ENCODE measurements at places on chromosomes 16 and 17.

DNA sequence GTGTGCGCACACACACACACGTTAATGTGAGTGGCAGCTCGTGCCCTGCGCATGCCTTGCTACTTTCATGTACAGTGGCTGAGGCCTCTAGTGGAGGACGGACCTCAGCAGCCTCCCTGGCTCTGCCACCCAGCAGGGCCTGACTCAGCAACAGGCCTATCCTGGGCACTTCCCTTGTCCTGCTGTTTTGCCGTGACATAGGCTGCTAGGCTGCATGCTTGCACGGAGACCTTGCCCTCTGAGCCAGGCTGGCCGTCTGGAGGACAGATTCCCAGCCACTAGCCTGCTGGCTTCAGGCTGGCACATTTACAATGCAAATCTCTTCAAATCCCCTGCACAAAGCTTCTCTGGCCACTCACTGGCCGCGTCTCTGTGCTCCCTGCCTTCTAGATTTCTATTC lies 9.5 kb downstream of the RNF213 start:
- no peak for DNase-seq

DNA sequence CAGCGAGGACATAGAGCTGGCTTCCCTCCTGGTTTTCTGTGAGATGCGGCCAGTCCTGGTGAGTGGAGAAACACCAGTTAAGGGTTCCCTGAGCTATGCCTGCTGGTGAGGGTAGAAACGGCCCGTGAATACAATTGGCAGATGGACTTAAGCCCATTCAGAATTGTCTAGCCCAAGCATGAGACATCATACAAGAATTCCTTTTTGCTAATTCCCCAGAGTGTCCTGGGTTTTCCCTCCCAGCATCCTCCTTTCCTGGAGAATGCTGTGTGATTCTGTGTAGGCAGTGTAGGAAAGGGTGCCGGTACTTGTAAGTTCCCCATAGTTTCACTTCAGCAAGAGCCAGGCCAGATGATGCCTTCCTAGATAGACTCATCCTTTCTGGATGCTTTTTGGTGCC lies 65.1 kb downstream of the SDR42E1 start:
- no peak for DNase-seq

GRCh38 chr17:81256616-81257015 lies 17.5 kb downstream of the NDUFAF8 start:
- DNase-seq, result no peak

GRCh38 chr17:3573246-3574100 lies 15.9 kb upstream of the TRPV3 start:
- DNase-seq, result no peak

DNA sequence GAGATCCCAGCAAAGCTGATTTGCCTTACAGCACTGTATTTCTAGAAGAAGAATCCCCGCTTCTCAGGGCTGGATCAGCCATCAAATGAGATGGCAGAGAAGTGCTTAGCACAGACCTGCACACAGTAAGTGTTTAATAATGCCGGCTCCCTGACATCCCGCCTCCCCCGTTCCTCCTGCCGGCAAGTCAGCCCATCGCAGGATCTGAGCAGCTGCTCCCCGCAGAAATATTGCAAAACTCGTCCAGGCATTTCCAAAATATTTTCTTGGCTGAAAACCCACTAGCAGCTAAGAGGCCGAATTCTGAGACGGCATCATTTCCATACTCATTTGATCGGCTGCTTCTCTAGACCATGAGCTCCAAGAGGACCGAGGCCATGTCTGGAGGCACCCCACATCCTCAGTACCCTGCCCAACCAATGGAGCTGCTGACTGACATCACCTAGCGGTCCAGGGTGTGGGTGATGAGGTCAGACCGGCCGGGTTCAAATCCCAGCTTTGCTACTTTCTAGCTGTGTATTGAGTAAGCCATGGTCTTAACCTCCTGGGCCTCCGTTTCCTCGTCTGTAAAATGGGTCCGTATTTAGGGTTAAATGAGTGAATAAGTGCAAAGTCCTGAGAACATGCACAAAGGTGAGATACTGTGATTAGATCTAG lies 251.5 kb downstream of the KATNIP start:
- DNase-seq, result no peak

GRCh38 chr17:80261159-80261894 lies 675 bp downstream of the RNF213 start:
- DNase-seq, result peak; percentile 78

DNA sequence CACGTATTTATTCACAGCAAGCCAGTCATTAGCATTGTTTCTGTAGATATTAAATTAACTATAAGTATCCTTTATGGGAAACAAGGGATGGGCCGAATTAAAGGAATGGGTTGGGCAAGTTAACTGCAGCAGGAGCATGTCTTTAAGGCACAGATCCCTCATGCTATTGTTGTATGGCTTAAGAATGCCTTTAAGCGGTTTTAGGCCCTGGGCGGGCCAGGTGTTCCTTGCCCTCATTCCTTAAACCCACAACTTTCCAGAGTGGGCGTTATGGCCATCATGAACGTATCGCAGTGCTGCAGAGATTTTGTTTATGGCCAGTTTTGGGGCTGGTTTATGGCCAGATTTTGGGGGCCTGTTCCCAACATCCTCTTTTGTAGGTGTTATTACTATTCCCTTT lies 9.1 kb downstream of the PHKB start:
- no peak for DNase-seq

GRCh38 chr17:60168654-60169053 lies 18.9 kb downstream of the CA4 start:
- no peak for DNase-seq

DNA sequence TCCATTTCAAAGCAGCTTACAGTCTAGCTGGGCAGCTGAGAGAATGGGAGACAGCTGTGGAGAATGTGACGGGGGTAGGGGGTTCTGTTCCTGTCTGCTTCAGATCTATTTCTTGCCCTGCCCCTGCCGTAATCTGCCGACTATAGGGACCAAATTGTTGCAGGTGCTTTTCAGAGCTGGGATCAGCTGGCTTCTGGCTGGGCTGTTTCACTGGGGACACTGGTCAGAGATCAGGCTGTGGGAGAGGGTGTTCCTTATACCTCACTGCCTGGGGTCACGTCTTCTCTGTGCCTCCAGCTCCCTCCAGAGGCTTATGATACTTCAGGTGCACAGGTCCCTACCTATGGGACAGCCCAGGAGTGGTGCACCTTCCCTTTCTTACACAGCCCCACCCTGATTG lies 514.9 kb upstream of the GOT2 start:
- DNase-seq, result no peak

DNA sequence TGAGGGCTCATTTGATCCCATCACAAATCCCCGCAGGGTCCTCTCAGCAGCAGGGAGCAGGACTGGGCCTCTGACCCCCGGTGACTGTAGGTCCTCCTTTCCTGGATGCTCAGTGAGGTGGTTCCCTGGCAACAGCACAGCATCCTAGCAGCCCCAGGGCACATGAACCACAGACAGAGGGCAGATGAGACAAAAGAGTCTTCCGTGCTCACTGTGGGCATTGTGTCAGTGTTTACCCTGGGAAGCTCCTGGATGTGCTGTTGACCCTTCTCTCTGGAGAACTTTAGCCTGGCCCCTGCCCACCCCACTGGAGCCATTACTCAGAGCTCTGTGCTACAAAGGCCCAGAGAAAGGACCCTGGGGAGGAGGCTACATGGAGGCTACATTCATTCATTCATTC lies 21.7 kb upstream of the TMEM220 start:
- DNase-seq, result no peak

- DNase-seq, result no peak
Measured at GRCh38 chr17:79814127-79814973, 17.5 kb upstream of the CBX8 start.

GRCh38 chr16:58317608-58318152 lies 22.9 kb upstream of the PRSS54 start:
- no peak for DNase-seq

- no peak for DNase-seq
Measured at GRCh38 chr16:1920727-1921171, 2.5 kb upstream of the HS3ST6 start.

- DNase-seq, result no peak
Measured at GRCh38 chr17:63364387-63364786, 81.7 kb downstream of the CYB561 start.

DNA sequence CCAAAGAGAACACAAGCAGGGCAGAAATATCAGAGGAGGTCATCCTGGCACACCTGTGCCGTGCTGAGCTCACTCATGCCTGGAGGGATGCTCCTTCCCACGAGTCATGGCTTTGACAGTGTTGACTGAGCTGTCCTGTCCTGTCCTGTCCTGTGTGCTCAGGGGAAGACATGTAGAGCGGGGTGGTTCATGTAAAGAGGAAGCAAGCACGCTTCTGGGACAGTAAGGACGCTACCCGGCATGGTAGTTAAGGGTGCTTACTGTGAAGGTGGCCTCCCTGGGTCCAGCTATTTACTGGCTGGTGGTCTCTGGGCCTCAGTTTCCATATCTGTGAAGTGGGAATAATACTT lies 398 bp downstream of the LGALS9 start:
- DNase-seq, result no peak

DNA sequence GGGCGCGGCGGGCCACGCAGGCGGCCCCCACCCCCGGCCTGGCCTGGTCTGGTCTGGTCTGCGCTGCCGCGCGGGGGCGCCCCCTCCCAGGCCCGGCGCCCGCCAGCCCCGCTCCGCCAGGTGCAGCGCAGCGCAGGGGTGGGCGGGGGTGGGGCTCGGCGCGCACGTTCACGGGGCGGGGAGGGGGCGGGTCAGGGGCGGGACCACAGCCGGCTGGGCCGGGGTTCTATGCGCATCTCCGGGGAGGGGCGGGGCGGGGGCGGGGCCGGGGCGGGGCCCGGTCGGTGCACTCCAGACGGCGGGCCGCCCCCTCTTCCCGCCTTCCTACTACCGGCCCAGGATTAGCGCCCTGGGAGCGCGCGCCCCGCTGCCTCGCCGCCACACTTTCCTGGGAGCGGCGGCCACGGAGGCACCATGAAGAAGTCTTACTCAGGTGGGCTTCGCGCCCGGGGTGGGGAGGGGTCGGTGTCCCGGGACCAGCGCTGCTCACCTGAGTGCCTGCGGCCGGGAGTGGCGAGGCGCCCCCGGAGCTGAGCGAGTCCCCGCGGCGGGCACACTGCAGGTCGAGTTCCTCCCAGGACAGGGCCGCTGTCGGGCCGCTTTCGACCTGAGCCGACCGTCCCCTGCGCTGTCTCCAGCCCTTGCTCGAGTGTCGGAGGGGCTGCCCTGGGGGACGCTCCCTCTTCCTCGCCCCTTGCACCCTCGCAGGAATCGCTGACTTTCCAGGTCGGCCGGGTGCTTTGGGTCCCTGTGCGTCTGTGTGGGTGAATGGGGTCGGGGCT lies 140.5 kb downstream of the SEC14L1 start:
- DNase-seq, result peak; percentile 69

DNA sequence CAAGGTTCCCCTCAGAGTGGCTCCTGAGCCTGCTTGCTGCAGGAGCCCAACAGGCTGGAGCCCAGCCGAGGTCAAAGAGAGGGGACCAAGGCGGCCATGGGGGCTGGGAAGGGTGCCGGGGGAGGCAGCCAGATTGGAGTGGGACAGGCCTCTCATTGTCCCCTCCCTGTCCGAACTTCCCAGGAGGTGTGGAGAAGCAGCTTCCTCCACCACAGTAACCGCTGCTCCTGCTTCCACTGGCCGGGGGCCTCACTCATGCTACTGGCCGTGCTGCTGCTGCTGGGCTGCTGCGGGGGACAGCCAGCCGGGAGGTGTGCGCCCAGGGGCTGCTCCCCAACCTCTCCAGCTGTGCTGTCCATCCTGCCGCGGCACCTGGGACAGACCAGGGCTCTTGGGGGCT lies 29.3 kb downstream of the TMEM94 start:
- no peak for DNase-seq

DNA sequence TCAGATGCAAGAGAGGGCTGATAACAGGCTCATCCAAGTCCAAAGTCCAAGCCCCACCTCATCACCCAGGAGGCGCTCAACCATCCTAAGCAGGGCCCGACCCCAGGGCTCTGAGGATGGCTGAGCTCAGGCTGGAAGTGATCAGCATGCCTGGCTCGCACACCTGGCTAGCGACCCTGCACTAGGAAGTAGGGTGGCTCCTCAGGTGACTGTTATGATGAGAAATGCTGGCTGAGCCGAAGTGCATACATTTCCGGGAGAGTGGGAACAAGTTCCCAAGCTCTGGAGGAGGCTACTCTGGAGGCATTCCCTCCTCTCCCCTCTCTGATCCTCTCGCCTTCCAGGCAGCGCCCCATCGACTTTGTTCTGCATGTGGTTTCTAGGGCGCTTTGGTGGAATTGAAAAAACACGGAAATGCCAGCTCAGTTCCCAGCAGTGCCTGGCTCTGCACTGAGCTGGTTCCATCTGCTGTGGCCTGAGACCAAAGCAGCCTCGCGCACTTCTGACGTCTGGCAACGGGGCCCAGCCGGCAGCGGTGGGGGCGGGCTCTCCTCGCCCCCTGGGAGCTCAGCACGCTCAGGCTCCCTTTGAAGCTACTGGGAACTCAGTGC lies 130.3 kb downstream of the IRF8 start:
- DNase-seq, result no peak

- DNase-seq, result no peak
Measured at GRCh38 chr17:78231991-78232858, 794 bp downstream of the TMEM235 start.

DNA sequence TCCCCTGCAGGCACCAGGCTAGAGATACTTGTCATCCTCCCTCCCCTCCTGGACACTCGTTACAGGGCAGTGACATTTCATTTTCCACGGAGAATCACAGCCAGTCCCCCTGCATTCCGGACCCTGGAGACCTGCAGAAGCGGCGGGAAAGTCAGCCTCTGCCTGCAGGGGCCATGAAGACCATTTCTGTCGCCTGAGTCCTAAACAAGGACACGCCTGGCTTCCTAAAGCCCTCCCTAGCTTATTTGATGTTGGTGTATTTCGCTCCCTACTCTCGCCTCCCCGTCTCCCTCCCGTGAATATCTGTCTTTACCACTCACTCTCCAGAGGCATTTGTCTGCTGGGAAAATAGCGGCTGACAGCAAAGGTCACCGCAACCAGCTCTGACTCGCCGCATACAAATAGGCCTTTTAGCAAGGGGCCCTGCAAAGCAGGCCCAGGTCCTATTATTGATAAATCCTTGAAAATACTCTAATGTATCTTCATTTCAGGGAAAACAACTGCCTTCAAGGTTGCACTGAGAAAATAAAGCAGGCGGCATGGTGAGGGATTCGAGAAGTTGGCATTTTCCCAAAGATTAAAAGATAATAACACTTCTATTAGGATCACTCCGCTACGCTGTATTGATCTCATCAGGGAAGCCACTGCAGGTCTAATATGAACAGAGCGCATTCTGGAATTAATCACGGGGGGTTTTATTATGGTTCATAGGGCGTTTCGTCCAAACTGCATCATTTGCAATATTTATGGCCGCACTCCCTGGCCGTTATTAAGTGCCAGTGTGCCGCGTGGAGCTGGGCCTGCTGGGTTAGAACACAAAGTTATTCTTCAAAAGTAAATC lies 447.1 kb upstream of the CDH5 start:
- DNase-seq, result no peak

GRCh38 chr17:81012574-81013447 lies 21.2 kb downstream of the CHMP6 start:
- no peak for DNase-seq

- no peak for DNase-seq
Measured at GRCh38 chr17:78044280-78044835, 84.2 kb downstream of the TMC6 start.
